ENCODE measurements at places on chromosomes 6 and 20. TPM values are rescaled to one million over a fixed set of nuclear protein-coding genes. Genes with fewer than 3 reads are reported as not detected.
A peak's percentile ranks its signal among the peaks of the same experiment; 100 is the strongest.

Gene GLP1R
- 3.0 TPM for total RNA-seq

Gene KHDC1
- 4.1 TPM for total RNA-seq

Gene GRIK2
- total RNA-seq, result not detected

- H3K4me1 ChIP-seq, result no peaks in the 10 kb centered on the region
- no peaks in the 10 kb centered on the region for H3K27me3 ChIP-seq
- H3K4me3 ChIP-seq, result no peak overlapping the region
These were observed 27.6 kb upstream of the IPCEF1 start for GRCh38 chr6:154384191-154384590.

DNA sequence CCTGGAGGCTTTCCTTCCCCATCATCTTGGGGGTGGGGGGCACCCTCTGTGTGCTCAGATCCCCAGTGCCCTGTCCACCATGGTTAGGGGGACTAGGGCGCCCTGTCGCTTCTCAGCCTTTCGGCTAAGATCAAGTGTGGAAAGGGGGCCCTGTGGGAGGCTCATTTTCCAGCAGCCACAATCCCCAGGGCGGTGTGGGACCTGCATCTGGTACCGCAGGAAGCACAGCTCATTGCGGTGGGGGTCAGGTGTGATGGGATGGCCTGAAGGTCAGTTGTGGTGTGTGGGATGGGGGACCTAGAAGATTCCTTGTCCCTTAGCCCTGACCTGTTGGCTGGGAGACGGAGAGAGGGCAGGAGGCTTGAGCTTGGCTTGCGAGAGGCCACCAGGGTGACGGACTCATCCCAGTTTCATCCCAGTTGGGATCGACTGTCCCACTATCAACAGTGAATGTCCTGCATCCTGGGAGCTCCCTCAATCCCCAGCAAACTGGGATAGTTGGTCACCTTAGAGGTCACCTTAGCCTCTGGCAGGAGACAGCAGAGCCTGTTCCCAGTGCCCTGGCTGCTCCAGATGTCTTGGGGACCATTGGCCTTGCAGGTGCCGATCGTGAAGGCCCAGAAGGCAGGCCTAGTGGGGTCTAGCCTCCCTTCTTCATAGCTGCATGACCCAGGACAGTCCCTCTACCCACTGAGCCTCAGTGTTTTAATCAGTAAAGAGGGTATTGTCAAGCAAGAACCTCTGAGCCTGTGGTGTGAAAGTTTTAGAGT is 64.5 kb upstream of the PMEPA1 start:
- DNase-seq, result no peak
- no peak overlapping the region for H3K27ac ChIP-seq
- H3K27me3 ChIP-seq, result no peaks in the 10 kb centered on the region
- H3K4me1 ChIP-seq, result peaks cover 4% of the 10 kb centered on the region

GRCh38 chr6:41470029-41470330 is 76.2 kb upstream of the FOXP4 start:
- H3K4me1 ChIP-seq, result peaks cover 10% of the 10 kb centered on the region
- peak; percentile 39 for DNase-seq
- H3K27me3 ChIP-seq, result peaks cover 24% of the 10 kb centered on the region
- no peak overlapping the region for H3K27ac ChIP-seq

Gene RBPJL
- total RNA-seq, result not detected

- H3K36me3 ChIP-seq, result no peaks in the 10 kb centered on the region
- no peaks in the 10 kb centered on the region for H3K27me3 ChIP-seq
These were observed 114.8 kb upstream of the CST7 start for GRCh38 chr20:24834310-24834709.

GRCh38 chr20:49781676-49782075 is 31.0 kb upstream of the SLC9A8 start:
- H3K27me3 ChIP-seq, result no peaks in the 10 kb centered on the region
- H3K4me1 ChIP-seq, result peaks cover 18% of the 10 kb centered on the region
- no peak for DNase-seq
- no peak overlapping the region for H3K4me3 ChIP-seq
- no peak overlapping the region for H3K27ac ChIP-seq
- H3K36me3 ChIP-seq, result no peaks in the 10 kb centered on the region

Gene TFAP2B
- not detected for total RNA-seq

Gene FAM209B
- total RNA-seq, result 3.1 TPM

GRCh38 chr20:40471261-40471629 is 217.8 kb downstream of the MAFB start:
- no peak overlapping the region for H3K27ac ChIP-seq
- no peaks in the 10 kb centered on the region for H3K36me3 ChIP-seq
- H3K4me1 ChIP-seq, result no peaks in the 10 kb centered on the region
- no peak overlapping the region for H3K4me3 ChIP-seq
- DNase-seq, result no peak

DNA sequence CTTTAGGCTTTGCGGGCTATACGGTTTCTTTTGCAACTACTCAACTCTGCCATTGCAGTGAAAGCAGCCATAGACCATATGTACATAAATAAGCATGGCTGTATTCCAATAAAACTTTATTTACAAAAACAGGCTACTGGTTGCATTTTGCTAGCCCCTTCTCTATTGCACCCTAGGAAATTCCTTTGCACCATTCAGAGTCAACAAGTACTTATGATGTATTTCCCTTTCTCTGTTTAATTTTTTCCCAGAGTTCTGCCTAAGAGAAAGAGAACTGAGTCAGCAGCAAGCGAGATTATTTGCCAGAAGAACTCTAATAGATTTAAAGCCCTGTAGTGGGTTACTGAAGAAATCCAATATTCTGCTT is 33.8 kb downstream of the ADGRF1 start:
- H3K36me3 ChIP-seq, result no peaks in the 10 kb centered on the region
- H3K27me3 ChIP-seq, result no peaks in the 10 kb centered on the region
- no peaks in the 10 kb centered on the region for H3K4me1 ChIP-seq

Gene RIPOR2
- total RNA-seq, result 299 TPM

Gene MMP24
- total RNA-seq, result 0.18 TPM

Gene DTD1
- 23.4 TPM for total RNA-seq

- H3K27me3 ChIP-seq, result no peaks in the 10 kb centered on the region
- H3K4me1 ChIP-seq, result peaks cover 21% of the 10 kb centered on the region
- no peak for DNase-seq
- H3K27ac ChIP-seq, result no peak overlapping the region
- no peak overlapping the region for H3K4me3 ChIP-seq
These were observed 1.4 kb upstream of the PCMTD2 start for GRCh38 chr20:64254156-64254555.

- DNase-seq, result no peak
- no peak overlapping the region for H3K27ac ChIP-seq
- H3K36me3 ChIP-seq, result no peaks in the 10 kb centered on the region
- H3K4me3 ChIP-seq, result no peak overlapping the region
- peaks cover 9% of the 10 kb centered on the region for H3K4me1 ChIP-seq
- peaks cover 18% of the 10 kb centered on the region for H3K27me3 ChIP-seq
These were observed 1.3 kb downstream of the NKAIN2 start for GRCh38 chr6:123804787-123805540.

- peak overlapping the region; percentile 84 for H3K27ac ChIP-seq
- H3K4me3 ChIP-seq, result no peak overlapping the region
- H3K36me3 ChIP-seq, result no peaks in the 10 kb centered on the region
- no peak for DNase-seq
- H3K4me1 ChIP-seq, result peaks cover 21% of the 10 kb centered on the region
These were observed 183.1 kb downstream of the GMPR start for GRCh38 chr6:16421462-16421960.

DNA sequence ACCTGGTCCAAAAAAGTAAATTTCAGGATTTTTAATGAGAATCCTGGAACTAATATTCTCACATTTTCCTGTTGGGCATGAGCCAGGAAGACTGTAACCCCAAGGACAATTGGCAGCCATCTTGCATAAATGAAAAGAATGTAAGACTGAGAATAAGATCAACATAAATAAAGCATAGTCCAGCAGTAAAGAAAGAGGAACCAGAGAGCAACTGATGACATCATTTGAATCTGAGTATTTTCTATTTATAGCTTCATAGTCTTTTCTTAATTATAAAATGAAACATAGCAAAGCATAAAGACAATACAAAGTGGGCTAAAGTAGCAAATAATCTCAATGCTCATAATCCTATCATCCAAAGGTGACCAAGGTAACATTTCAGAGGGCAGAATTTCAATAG is 26.6 kb upstream of the FBXL4 start:
- no peaks in the 10 kb centered on the region for H3K27me3 ChIP-seq
- no peaks in the 10 kb centered on the region for H3K4me1 ChIP-seq
- no peak for DNase-seq
- no peak overlapping the region for H3K4me3 ChIP-seq

DNA sequence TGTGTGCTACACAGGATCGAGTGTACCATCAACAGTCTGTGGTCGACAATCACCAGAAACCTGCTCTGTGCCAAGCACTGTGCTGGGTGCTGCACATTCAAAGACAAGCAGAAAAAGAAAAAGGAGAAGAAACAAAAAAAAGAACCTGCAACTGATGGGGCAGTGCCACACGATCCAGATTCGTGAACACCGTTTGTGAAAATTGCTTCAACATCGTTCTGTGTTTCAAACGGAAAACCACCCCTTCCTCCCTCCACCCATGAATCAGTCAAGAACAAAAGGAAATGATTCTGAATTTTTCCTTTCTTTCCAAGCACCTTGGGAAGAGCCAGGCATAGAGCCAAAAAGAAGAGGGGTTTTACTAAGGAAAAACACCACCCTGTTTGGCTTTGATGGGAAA is 129.2 kb upstream of the ARID1B start:
- no peaks in the 10 kb centered on the region for H3K4me1 ChIP-seq
- no peak for DNase-seq
- H3K27ac ChIP-seq, result no peak overlapping the region
- no peak overlapping the region for H3K4me3 ChIP-seq
- no peaks in the 10 kb centered on the region for H3K36me3 ChIP-seq

Gene TAAR2
- total RNA-seq, result not detected

DNA sequence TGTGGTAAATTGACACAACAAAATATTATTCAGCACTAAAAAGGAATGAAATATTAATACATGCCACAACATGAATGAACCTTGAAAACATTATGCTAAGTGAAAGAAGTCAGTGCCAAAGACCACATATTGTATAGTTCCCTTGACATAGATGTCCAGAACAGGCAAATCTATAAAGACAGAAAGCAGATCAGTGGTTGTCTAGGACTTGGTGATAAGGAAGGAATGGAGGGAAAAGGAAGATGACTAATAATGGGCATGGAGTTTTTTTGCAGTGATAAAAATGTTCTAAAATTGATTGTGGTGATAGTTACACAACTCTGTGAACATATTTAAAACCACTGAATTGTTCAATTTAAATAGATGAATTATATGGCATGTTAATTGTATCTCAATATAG is 32.5 kb downstream of the TBX18 start:
- H3K27me3 ChIP-seq, result no peaks in the 10 kb centered on the region
- H3K4me3 ChIP-seq, result no peak overlapping the region
- no peak for DNase-seq
- no peaks in the 10 kb centered on the region for H3K36me3 ChIP-seq
- no peaks in the 10 kb centered on the region for H3K4me1 ChIP-seq
- no peak overlapping the region for H3K27ac ChIP-seq

Gene SYCP2
- 7.0 TPM for total RNA-seq

DNA sequence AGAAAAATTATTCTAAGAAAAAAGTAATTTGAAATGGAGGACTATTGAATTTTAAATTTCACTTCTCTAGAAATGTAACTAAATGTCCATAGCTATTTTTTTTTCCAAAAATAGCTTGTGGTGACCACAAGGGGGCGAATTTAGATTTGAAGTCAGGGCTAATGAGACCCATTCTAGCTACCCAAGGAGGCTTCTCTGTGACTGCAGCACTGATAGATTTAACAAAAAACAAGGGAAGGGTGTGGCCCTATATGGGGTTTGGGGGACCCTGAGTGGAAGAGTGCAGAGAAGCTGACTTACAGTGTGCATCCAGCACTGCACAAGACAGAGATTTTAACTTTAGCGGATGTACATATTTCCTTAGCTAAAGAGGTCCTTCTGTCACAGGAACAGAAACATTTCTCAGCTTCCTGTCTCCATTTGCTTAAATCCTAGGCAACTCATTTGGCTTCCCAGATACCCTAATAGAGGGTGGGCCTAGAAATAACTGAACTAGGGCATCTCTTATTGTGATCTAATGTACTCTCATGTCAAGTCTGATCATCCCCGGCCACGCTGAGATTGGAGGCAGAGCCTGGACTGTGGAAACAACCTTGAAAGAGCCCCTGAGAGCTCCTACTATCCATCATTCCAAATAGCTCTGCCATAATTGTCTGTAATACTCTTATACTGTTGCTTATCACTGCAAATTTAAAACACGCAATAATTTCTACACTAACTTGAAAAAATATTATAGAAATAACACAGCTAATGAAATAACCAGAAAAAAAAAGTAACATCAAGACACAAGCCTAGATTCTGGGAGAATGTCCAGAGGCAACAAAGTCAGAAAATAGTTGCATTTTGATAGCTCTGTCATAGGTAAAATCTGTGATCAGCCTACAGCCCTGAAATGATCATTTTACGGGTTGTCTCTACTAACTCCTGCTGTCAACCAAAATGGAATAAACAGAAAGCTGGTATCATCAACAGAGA is 93.6 kb downstream of the SNAP91 start:
- no peaks in the 10 kb centered on the region for H3K27me3 ChIP-seq
- no peaks in the 10 kb centered on the region for H3K4me1 ChIP-seq
- no peaks in the 10 kb centered on the region for H3K36me3 ChIP-seq
- H3K4me3 ChIP-seq, result no peak overlapping the region
- H3K27ac ChIP-seq, result no peak overlapping the region

Gene PACSIN1
- total RNA-seq, result 2.2 TPM

DNA sequence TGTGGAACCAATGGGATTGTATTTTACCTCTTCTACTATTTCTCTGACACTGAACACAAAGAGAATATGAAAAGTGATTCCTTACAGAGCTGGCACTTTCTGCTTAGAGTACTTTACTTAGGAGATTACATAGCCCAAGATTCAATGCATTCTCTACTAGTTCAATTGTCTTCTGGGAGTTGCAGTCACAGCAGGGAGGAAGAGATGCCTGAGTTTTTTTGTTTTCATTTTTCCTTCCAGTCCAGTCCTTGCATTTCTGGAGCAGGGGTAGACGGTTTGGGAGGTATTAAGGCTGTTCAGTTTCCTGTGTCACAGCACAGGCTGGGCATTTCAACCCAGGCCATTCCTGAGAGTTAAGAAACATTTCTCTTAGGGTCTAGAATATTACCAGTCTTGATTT is 42.0 kb upstream of the SLC2A12 start:
- H3K36me3 ChIP-seq, result no peaks in the 10 kb centered on the region
- no peak overlapping the region for H3K4me3 ChIP-seq
- H3K4me1 ChIP-seq, result no peaks in the 10 kb centered on the region
- peaks cover 2% of the 10 kb centered on the region for H3K27me3 ChIP-seq
- H3K27ac ChIP-seq, result no peak overlapping the region
- no peak for DNase-seq

Gene FARS2
- 15.3 TPM for total RNA-seq

Gene C4B
- 4.0 TPM for total RNA-seq

Gene HCRTR2
- not detected for total RNA-seq

DNA sequence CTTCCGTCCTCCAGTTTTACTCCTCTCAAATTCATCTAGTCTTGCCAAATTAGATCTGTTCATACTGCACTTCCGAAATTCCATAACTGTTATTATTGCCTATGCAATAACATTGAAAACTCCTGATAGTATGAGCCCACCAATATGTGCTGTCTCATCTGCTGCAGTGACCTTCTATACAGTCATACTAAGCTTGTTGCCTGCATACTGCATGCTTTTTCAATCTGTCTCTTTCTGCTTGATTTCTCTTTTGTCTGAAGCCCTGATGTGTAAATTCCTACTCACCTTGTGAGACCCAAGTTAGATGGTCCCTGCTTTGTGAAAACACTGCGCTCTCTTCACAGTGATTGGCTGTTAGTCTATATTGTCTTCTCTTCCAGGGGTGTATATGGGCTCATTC is 1.1 kb downstream of the TBP start:
- no peak for DNase-seq
- H3K4me1 ChIP-seq, result peaks cover 22% of the 10 kb centered on the region
- no peaks in the 10 kb centered on the region for H3K27me3 ChIP-seq
